ENCODE measurements at places on chromosomes 7 and 10.

GRCh38 chr7:100191775-100192174 is 14.1 kb downstream of the STAG3 start:
- no peak for DNase-seq

DNA sequence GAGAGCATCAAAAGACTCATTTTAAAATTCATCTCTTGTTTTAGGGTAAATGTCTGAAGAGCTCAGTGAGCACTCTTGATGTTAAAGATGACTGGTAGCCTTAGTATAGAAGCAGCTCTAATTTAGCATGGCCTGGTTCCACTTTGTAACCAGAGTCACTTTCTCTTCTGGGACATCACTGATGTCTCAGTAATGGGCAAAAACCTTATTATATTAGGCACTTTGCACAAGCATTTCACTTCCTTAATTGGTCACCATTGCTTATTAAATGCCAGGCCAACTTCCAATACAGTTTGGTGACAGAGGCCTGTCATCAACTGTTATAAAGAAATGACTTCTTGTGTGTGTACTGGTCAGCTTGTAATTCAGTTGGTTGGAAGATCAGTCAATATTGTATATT is 53.0 kb downstream of the STEAP1B start:
- DNase-seq = no peak

- no peak for DNase-seq
These were observed 17.8 kb downstream of the SMO start for GRCh38 chr7:129205987-129206785.

DNA sequence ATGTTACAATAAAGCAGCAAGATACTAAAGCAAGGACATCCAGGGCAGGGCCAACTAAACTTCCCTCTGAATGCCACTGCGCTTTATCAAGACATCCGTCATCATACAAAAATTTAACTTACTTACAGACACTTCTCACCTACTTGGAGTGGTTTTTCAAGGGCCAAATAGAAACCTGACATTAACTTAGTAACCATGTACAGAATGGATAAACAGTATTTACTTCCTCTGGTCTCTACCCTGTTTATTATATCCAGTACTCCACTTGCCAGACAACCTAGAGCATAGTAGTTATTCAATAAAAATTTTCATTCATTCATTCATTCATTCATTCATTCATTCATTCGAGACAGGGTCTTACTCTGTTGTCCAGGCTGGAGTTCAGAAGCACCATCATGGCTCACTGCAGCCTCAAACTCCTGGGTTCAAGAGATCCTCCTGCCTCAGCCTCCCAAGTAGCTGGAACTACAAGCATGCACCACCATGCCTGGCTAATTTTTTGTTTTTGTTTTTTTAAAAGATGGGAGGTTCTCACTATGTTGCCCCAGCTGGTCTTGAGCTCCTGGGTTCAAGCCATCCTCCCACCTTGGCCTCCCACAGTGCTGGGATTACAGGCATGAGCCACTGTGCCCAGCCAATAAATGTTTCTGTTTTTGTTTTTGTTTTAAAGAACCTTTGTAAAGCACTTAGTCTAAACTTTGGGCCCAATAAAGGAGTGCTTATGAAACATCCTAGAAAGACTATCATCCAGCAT is 19.0 kb downstream of the SMURF1 start:
- no peak for DNase-seq

DNA sequence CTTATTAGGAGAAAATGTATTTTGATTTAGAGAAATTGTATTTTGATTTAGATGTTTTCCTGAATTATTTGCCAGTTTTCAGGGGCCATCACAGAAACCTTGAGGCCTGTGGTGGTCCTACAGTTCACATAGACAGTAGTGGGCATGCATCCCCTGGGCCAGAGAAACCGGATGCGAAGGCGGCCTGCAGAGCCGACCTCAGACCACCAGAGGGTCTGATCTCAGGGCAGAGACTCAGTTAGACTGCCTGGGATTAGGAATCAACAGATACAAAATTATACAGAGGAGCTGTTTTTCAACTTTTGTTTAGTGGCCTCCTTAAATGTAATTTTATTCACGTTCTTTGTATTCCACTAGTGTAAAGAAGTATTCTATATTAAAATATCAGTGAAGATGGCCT is 158.4 kb downstream of the PAXIP1 start:
- DNase-seq = no peak
